RPMI8226 (cell line): ENCODE measurements at places on chromosomes 12 and 14.
A peak's percentile ranks its signal among the peaks of the same experiment; 100 is the strongest.

- DNase-seq = no peak
Observed at GRCh38 chr12:75087654-75088053, 122.0 kb downstream of the KCNC2 start.

- no peak for DNase-seq
Observed at GRCh38 chr14:101171650-101172049, 268.1 kb upstream of the RTL1 start.

GRCh38 chr14:63460680-63461369, 82.4 kb downstream of the PPP2R5E start:
- no peak for DNase-seq

DNA sequence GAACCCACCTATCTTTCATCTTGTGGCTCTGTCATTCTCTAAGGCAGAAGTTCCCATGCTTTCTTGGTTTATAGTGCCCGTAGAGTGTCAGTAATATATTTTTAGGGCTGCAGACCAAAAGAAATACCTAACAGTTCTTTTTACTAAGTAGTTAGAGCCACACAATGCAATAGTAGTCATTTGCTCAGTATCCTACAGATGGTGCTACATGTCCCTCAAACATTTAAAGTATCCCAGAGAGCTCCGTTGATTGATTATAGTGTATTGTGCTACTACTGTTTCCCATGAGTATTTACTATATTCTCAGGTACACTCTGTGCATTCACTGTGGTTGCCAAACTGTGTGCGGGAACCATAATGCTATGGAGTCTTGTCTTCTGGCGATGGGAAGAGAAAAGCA, 4.7 kb upstream of the PLBD1 start:
- no peak for DNase-seq

DNA sequence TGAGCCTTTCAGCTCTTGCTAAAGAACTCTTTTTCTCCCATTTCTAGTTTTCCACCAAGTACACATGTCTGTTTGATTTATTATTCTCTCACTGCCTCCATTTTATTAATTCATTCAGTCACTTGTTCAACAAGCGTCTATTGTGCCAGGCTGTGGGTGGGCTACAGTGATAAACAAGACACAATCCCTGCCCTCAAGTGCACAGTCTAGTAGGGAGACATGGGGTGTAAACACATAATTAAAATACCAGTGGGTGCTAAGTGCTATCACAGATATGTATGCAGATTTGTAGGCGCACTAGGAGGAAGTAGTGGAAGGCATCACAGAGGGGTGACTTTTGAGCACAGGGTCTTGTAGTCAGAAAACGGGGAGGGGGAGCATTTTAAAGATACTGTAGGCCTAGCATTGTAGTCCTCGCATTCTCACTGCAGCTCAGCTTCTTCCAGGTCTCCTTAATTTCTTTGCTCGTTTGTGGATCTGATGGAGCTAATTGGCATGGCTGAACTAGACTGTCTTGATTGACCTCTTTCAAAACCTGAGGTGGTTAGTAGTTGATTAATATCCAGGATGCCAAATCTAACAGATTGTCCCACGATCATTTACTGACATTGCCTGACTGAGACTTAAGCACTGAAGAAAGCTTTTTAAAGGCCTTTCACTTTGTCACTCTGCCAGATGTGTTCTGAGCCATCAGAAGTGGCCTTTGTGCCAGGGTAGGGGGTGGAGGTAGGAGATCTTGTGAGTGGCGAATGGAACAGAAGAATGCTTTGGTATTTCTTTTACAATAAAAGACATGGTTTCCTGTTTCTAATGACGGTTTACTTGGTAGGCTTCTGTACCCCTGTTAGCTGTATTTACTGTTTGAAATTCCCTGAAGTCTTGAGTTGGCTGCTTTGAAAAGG, 116.9 kb downstream of the DIP2B start:
- no peak for DNase-seq

GRCh38 chr12:100824476-100824875, 29.9 kb downstream of the ANO4 start:
- DNase-seq = no peak

- DNase-seq = no peak
Observed at GRCh38 chr12:27806259-27806658, 26.2 kb upstream of the MANSC4 start.

DNA sequence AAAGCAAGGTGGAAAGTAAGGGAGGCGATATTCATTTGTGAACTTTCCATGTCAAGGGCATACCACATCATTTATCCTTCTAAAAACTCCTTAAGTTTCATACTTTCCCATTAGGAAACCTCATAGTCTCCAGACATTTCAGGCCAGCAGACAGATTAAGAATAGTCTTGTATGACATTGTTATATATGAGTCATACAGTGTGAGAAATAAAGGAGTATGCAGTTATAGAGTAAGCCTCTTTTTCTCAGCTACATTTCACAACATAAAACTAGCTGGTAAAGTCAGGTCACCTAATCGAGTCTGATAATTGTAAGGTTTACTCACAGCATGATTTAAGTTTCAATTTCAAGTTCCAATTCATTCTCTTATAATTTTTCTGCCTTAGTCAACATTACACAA, 164.3 kb downstream of the GRIP1 start:
- DNase-seq = no peak

DNA sequence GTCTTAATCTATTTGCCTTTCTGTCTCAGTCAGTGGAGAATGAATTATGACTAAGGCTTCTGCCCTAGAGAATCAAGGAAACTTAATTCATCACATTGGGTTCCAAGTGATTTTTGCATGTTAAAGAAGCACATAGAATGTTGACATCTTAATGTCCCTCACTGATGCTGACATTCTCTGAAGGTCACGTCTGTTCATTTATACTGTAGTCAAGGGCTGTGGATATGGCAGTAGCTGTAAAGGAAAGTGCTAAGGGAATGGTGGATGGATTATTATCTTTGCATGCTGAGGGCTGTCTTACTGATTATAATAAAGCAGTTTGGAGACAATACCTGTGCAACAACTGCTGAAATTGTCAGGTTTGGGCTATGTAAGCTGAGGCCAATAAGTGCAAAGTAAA, 161.2 kb downstream of the PLCZ1 start:
- DNase-seq = no peak

DNA sequence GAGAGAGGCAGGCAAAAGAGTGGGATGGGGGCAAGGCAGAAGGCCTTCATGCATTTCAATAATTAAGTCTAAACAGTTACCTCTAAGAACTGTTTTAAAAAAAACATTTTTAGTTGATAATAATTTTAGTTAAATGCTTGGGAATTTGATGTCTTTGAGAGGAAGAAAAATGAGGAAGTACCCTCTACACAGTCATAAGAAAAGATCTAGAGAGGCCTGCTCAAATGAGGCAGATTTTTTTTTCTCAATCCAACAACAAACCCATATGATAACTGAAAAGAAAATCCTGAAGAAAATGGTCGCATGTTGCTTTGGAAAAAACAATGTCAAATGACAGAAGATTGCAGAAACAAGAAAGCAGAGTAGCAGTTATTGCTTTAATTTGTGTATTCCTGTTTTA, 25.6 kb downstream of the SINHCAF start:
- no peak for DNase-seq

GRCh38 chr12:30792648-30793499, 38.1 kb upstream of the CAPRIN2 start:
- DNase-seq = no peak

DNA sequence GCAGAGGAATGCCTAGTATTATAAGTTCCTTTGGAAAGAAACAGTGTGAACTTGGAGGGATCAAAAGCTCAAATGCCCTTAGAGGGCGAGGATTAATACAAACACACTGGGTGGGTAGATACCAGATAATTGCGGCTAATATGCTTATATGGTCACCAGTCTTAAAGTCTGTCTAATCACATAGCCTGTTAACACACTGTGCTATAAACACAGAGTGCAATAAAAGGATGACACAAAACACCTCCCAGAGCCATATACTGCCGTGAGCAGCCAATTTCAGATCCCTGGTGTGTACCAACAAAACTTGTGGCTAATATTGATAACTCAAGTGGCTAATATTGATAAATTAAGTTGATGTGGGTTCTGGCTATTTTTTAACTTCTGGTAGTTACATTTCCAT, 1.7 kb upstream of the IL26 start:
- DNase-seq = no peak

- no peak for DNase-seq
Observed at GRCh38 chr14:105854600-105855245, 328.3 kb downstream of the TMEM121 start.

- no peak for DNase-seq
Observed at GRCh38 chr14:31842899-31843298, 234.2 kb upstream of the ARHGAP5 start.

GRCh38 chr14:51897791-51898355, 37.5 kb downstream of the GNG2 start:
- DNase-seq = no peak

DNA sequence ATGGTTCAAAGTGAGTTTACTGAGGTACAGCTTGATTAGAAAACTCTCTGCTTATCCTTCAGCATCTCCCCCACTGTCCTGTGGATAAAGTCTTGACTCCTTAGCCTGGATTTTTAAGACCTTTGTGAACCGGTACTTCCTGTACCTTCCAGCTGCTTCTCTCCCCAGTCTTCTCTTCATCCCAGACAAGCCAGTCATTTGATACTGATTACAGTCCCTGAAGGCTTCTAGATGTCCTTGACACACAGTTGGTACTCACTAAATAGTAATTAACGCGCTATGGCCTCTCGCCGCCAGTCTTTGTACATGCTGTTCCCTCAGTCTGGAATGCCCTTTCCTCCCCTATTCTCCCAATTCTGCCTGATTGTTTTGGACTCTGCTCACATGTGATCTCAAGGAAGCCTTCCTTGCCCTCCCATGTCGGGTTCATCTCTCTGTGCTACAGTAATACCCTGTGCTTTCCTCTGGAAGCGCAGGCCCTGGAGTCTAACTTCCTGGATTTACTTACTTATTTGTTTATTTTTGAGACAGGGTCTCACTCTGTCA, 50.6 kb upstream of the PTGR2 start:
- no peak for DNase-seq

DNA sequence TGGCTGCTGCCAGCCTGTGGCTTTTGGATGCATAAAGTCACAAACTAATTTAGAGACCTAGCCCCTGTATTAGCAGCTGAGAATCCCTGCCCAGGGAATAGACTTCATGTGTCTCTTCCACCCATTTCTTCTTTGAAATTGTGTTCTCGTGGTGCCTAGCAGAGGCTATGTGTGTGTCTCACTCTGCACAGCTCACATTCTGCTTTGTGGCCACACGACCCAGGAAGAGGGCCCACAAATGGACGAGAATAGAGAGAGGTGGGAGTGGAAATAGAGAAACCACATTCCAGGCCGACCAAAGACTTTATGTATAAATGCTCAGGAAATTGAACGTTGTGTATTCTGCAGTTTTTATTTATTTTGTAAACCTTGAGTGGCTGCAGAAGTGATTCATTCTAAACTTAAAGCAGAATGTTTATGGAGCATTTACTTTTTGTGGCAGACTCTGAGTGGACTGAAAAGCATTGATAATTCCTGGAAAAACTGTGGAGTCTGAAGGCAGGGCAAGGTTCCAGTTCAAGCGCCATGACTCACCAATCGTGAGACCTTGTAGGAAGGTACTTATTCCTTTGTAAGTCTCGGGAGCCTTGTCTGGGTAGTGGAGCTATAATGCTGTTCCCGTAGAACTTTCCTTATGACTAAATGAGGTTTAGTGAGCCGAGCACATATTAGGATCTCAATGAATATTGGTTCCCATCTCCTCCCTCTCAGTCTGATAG, 9.1 kb downstream of the B4GALNT3 start:
- no peak for DNase-seq

GRCh38 chr14:38502239-38502638, 246.3 kb upstream of the CLEC14A start:
- DNase-seq = no peak

DNA sequence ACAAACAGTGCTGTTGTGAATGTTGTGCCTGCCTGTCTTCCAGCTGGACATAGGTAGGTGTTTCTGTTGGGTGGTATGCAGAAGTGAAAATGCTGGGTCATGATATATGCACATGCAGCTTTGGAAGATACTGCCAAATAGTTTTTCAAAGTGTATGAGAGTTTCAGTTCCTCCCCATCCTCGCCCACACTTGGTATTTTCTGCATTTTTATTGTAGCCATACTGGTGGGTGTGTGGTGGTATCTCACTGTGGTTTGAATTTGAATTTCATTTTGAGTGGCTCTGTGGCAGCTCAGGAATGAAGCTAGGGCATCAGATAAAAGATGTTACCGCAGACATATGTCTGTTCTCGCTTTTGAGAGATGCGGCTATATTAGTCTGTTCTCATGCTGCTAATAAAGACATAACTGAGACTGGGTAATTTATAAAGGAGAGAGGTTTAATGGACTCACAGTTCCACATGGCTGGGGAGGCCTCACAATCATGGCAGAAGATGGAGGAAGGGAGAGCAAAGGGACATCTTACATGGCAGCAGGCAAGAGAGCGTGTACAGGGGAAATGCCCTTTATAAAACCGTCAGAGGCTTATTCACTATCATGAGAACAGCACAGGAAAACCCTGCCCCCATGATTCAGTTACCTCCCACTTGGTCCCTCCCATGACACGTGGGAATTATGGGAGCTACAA, 183.1 kb downstream of the CAND1 start:
- peak; percentile 93 for DNase-seq

DNA sequence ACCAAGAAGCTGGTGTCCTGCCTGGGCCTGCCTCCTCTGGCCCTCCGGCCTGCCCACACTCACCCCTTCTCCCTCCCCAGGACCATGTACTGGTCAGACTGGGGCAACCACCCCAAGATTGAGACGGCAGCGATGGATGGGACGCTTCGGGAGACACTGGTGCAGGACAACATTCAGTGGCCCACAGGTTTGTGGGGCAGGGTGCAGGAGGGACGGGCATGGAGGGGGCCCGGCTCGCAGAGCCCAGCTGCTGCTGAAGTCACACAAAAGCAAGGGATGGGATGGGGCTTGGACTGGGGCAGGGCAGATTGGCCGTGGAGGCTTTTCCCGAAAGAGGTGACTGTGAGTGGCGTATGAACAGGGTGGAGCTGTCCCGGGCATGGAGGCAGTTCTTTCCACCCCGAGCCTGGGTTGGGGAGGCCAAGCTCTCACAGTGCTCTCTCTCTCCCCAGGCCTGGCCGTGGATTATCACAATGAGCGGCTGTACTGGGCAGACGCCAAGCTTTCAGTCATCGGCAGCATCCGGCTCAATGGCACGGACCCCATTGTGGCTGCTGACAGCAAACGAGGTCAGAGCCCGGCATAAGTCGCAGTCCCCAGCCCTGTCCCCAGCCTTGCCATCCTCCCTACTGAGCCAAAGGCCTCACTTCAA, 7.8 kb upstream of the NXPH4 start:
- DNase-seq = no peak

GRCh38 chr12:60863421-60863820, 1267.6 kb downstream of the SLC16A7 start:
- no peak for DNase-seq

- DNase-seq = no peak
Observed at GRCh38 chr14:92248696-92249095, 74.3 kb upstream of the SLC24A4 start.

DNA sequence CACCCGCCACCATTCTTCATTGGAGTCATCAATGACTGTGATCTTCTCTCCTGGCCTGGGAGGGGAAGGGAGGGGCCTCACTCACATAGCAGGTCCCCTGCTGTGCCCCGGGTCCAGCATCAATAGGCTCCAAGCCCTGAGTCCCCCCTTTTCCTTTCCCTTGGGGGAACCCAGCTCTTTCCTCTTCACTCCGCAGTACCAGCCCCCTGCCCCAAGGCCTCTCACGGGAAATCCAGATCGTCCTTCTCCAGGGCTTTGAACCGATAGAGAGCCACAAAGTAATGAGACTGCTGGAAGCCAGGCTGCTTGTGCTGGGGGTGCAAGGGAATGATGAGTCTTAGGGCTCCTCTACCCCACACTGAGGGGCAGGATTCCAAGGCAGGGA, 6.7 kb downstream of the STAC3 start:
- no peak for DNase-seq

- DNase-seq = no peak
Observed at GRCh38 chr12:89976866-89977265, 268.2 kb upstream of the ATP2B1 start.
